ENCODE measurements at places on chromosomes 3 and 15. TPM values are rescaled to one million over a fixed set of nuclear protein-coding genes. Genes with fewer than 3 reads are reported as not detected.

DNA sequence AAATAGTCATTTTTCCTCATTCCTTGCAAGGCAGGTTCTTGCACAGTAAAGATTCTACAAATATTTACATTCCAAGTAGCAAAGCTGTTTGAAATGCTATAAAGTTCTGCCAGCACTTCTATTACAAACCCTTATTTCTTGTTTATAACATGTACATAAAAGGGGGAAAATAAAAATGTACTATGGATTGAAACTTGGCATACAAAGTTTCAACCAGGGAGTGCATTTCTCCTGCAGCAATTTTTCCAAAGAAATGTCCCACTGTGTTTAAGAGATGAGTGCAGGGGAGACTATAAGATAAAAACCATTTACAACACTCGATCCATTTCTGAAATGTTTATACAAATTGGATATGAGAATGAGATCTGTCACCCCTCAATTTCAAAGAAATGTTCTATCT lies 3.3 kb downstream of the CNTN3 start:
- no peaks in the 10 kb centered on the region for H3K36me3 ChIP-seq
- H3K4me3 ChIP-seq = no peak overlapping the region
- no peaks in the 10 kb centered on the region for H3K4me1 ChIP-seq
- no peaks in the 10 kb centered on the region for H3K27me3 ChIP-seq

CCDC54 gene
- not detected for polyA plus RNA-seq

MAP6D1 gene
- polyA plus RNA-seq = 0.54 TPM

DNA sequence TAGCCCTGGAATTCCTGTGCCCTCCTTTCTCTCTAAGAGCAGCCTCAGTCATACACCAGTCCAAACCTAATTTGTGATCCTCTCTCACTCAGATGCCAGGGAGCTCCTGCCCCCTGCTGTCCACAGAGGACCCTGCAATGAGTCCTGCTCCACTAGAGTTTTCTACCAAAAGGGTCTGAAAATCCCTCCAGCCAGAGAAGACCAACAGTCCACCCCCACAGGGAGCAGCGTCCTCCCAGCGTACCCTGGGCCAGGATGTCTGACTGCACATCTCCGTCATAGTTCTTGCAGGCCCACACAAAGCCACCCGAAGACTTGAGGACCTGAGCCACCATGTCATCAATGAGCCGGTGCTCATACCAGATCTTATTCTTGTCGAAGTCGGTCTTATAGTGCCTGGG lies 15.4 kb downstream of the IDH2 start:
- no peak overlapping the region for H3K4me3 ChIP-seq
- H3K27me3 ChIP-seq = no peaks in the 10 kb centered on the region
- no peak overlapping the region for H3K27ac ChIP-seq
- H3K36me3 ChIP-seq = peaks cover 48% of the 10 kb centered on the region

DUOXA2 gene
- polyA plus RNA-seq = not detected

RBMS3 gene
- not detected for polyA plus RNA-seq

GRCh38 chr3:10858091-10858490 lies 42.1 kb downstream of the SLC6A11 start:
- H3K27ac ChIP-seq = no peak overlapping the region
- DNase-seq = no peak
- H3K27me3 ChIP-seq = peaks cover 6% of the 10 kb centered on the region
- H3K4me1 ChIP-seq = no peaks in the 10 kb centered on the region
- no peaks in the 10 kb centered on the region for H3K36me3 ChIP-seq

NAALADL2 gene
- 0.88 TPM for polyA plus RNA-seq

HAUS2 gene
- 42.8 TPM for polyA plus RNA-seq

Data from K562 (cell line).